ENCODE measurements at places on chromosomes 7 and 10. TPM values are rescaled to one million over a fixed set of nuclear protein-coding genes. Genes with fewer than 3 reads are reported as not detected.

MKX gene
- total RNA-seq, result 9.3 TPM

ZNF117 gene
- 18.4 TPM for total RNA-seq

TUBB8 gene
- total RNA-seq, result not detected

EN2 gene
- not detected for total RNA-seq

AASS gene
- total RNA-seq, result 21.6 TPM

CARD11 gene
- 3.5 TPM for total RNA-seq

ADAM8 gene
- total RNA-seq, result 5.2 TPM

AFAP1L2 gene
- 23.1 TPM for total RNA-seq

SPOCK2 gene
- total RNA-seq, result 249 TPM

IFIT2 gene
- total RNA-seq, result 11.6 TPM

Measured in dorsolateral prefrontal cortex (tissue), 122 donors.